Activated naive CD8-positive, alpha-beta T cell treated with anti-CD3 and anti-CD28 coated beads, Interleukin-2, amount 10 ng/mL, durations not matched to agents 7 days and 5 days (primary cell): ENCODE measurements at places on chromosomes 4 and X.

- DNase-seq, result no peak
These were observed 1491.6 kb downstream of the TECRL start for GRCh38 chr4:62917649-62918048.

DNA sequence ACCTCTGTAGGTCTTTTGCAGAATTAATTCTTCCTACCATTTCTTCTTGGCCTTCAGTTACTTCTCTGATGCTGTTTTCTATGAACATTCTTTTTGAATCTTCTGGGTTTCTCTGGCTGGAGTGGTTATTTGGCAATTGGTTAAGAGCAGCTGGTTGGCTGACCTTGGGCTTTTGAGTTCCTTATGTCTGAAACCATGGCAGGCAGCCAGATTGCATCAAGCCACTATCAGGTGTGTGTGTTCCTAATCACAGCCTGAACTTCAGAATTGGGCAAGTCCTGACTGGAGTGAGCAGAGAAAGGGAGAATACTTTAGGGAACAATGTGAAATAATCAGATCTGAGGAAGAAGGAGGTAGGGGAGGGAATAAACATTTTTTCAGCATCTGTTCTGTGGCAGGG lies 90.2 kb downstream of the ARHGAP10 start:
- DNase-seq, result no peak

DNA sequence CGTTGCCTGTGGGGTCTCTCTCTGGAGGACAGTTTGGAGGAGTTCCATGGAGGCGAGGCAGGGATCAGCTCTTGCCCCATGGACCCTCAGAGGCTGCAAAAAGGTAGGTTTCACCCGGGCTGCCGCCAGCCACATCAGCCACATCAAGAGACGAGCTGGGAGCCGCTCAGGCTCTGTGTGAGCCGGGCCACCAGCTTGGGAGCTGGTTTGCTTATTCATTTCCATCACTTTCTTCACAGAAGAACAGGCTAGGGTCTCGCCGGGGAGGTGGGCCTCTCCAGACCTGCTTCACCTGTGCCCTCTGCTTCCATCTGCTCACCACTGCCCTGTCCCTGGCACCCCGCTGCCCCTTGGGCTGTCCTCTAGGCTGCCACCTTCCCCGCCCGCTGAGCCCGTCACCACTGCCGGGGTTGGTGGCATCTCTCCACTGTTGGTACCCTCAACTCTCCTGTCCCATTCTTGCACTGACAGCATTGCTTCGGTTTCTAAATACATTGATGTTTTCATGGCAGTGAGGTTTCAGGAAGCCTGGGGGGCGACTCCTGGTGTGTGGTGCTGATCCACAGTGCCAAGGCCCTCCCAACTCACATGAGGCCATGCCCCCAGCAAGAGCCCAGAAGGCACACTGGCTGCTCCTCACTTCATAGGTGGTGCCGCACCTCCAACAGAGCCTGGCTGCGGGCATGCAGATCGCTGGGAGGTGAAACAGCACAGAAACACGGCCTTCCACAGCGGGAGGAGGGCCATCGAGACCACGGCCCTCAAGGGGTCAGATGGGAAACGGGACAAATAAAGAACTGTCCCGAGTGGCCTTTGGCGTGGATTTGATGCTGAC lies 4.5 kb upstream of the TREX2 start:
- DNase-seq, result no peak

- DNase-seq, result no peak
These were observed 123.8 kb downstream of the ANK2 start for GRCh38 chr4:113173126-113173792.

DNA sequence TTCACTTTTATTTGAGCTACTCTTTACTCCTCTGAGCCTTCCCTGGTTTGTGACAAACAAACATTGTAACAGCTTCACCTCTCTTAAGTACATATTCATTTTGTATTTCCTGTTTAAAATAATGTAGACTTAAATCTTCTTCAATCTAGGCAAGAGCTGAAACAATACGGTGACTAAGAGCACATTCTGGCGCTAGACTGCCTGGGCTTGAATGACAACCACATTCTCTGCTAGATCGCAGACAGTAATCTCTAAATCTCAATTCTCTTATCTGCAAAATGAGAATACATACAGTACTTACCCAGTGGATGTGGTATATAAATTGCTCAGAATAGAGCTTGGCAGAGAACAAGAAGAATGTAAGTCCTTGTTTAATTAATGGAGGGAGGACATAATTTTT lies 144.8 kb downstream of the ARAP2 start:
- no peak for DNase-seq

DNA sequence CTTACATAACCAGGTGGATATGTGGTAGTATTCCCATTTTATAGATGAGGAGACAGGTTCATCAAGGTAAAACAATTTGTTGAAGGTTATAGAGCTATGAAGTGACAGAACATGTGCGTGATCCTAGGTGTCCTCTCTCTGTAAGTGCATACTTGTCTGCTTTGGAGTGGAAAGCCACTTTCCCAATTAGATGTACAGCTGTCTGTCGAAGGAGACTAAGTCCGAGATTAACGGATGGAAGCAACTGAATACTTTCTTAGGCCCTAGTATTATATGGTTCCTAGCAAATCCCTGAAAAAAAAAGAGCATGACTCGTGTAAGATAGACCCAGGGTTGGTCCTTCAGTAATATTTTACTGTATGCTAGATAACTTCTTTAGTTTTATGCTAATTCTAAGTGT lies 19.7 kb downstream of the TMEM131L start:
- DNase-seq, result no peak

GRCh38 chrX:45992402-45993123 lies 552.7 kb downstream of the ZNF674 start:
- no peak for DNase-seq

DNA sequence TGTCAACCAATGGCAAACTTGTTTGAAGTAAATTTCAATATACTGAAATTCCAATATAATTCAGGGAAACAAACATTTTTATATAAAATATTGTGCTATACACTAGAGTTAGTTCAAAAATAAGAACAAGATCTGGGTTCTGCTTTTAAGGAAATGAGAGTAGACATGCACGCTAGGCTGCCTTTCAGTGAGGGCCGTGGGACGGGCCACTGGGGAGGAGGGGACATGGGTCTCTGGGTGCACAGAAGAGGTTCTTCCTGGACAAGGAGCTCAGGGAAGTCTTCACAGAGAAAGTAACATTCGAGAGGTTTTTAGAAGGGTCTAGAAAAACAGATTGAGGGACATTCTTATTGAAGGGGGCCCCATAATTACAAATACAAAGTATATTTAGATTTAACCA lies 64.4 kb downstream of the SHROOM3 start:
- no peak for DNase-seq

- no peak for DNase-seq
These were observed 100.6 kb upstream of the F9 start for GRCh38 chrX:139429913-139430312.

DNA sequence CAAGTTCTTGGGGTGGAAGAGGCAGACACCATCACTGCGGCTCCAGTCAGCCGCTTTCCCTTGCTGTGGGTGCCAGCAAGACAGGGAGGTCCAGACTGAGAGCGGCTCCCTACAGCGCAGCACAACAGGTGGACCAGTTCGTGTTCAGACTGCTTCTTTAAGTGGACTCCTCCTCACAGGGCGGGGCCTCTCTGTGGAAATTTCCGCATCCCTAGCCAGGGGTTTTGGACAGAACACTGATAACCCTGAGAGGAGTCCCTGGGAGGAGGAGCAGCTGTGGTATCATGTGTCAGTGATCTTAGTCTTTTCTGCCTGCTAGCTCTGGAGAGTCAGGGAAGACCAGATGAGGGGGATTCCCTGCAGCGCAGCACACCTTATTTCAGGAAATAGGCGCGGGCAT lies 48.5 kb downstream of the MAGEC2 start:
- DNase-seq, result no peak

- no peak for DNase-seq
These were observed 291.3 kb downstream of the GUCY2F start for GRCh38 chrX:109190542-109190941.

DNA sequence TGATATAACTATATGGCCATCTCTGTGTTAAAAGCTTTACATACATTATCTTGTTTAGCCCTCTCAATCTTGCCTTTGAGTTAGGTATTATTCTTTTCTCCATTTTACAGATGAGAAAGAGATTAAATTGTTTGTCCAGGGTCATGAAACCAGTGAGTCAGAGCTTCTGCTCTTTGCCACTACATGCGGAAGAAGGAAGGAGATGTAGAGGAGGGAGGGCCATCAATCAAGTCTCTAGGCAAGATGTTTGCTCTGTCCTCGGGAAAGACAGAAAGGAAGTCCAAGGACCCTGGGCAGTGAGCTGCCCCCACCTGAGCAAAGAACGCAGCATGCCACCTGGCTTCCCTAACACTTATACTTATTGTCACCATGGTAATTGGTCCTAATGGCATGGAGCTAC lies 133.7 kb upstream of the IL1RAPL2 start:
- DNase-seq, result no peak

- no peak for DNase-seq
These were observed 31.8 kb upstream of the NKX6-1 start for GRCh38 chr4:84530871-84531270.

DNA sequence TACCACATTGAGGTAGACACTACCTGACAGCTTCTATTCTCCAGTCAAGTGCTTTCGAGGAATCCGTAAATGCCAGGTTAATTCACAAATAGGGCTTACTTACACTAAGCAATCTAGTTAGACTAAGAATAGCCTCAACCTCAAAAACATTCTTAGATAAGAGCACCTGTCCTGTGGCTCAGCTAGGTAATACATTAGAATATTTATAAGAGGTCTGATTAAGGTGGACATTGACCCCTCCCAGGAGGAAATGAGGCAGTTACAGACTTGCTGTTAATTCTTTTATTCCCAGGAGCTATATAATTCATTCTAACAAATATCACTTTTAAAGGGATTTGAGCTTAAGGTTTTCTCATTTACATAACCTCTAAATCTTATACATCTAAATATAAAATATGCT lies 758.1 kb downstream of the GRID2 start:
- no peak for DNase-seq

DNA sequence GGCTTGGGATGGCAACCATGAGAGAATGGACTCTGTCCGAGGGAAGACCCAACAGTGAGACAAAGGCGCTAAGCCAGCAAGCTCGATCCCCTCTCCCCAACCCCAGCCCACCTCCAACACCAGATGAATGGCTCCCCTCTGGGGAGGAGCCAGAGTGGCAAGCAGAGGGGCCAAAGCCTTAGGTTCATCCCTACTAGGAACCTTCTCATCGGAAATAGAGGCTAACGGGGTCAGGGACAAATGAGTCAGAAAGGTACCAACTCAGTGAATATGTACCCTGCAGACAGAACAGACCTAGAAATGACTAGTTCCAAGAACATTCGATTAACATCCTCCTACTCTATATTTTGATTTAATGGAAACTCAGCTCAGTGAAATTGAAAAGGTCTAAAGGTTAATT lies 73.9 kb downstream of the NSG1 start:
- DNase-seq, result no peak

DNA sequence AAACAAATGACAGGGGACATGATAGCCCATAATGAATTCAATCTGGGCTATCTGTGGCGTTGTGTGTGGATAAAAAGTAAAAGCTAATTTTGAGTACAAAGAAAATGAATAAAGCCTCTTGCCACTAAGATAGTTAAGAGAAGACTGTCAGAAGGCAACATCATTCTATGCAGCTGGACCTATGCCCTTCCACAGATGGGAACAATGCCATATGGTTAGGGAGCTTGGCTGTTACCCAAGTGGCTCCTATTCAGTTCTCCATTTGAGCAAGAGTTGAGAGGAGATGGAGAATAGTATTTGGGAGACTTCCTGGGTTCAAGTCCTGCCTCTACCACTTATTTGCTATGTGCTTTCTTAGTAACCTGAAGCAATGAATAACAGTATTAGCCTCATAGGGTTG lies 107.7 kb downstream of the ANXA3 start:
- no peak for DNase-seq

DNA sequence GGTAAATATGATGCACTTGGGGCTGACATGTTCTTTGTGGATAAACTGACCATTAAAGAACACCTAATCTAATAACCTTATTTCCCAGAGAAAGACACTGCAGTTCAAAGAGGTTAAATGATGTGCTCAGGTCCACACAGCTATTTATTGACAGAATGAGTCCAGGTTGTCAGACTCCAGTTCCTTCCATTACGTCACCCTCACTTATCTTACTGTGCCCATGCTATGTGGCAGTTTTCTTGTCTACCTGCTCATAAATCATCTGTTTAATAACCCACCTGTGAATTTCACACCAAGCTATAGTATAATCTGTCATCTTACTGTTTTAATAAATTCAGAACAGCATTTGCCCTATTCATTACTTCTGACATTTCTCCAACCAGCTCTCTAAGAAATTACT lies 36.7 kb downstream of the QRFPR start:
- DNase-seq, result no peak

DNA sequence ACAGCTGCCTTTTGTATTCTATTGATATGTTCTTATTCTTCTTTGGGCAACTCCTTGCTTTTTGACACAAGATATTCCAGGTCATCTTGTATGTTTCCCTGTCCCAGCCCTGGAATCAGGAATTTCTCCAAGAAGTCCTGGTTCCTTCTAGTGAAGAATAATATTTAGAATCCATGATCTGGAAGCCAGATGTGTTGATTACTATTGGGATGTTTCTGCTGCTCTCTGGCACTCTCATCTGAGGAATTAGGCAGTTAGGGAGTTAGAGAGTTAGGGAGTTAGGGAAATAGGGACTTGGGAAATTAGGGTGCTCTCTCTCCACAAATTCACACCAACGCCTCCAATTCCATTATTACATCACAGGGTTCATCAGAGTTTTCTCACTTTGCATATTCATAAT lies 191.2 kb downstream of the ZNF330 start:
- DNase-seq, result no peak

- no peak for DNase-seq
These were observed 832.7 kb upstream of the INTU start for GRCh38 chr4:126799971-126800574.

DNA sequence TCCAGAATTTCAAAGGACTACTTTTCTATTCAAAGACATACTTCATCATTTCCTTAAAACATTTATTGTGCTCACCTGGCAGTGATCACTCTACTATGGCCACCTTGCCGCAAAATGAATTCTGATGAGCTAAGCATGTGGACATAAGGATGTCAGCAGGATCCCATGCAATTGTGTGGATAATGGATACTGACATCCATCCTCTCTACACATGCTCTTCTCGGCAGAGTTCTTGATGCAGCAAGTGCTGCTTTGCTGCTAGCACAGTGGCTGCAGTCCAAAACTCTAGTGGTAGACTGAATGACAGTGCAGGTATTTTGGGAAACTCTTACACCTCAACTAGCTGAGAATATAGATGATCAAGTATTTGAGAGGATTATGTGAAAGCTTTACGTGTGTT lies 168.0 kb downstream of the BANK1 start:
- no peak for DNase-seq

DNA sequence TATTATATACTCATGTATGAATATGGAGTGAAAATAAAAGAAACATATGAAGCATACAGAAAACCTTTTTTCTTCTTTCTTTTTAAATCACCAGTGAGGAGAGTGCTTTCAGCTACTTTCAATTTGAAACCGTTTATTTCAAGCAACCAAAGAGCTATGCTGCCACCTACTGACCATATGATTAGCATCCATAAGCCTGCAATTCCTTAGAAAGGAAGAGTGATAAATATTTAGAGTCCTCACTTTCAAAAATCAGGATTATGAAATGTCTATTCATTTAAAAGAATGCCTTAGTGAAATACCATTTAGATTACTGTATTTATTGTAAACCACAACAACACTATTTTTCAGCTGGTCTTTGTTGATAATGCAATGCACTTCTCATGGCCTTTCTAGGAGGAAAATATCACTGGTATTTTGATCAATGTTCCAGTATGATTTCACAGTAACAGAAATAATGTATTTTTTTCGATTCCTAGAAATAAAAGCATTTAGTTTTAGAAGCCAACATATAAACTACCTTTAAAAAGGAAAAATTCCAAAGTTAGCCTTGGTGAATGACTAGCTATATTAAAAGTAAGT lies 667.6 kb downstream of the PCDH18 start:
- DNase-seq, result no peak
